Iris pigment epithelial cell (primary cell): ENCODE measurements at places on chromosomes 7 and 10.
A peak's percentile ranks its signal among the peaks of the same experiment; 100 is the strongest.

DNA sequence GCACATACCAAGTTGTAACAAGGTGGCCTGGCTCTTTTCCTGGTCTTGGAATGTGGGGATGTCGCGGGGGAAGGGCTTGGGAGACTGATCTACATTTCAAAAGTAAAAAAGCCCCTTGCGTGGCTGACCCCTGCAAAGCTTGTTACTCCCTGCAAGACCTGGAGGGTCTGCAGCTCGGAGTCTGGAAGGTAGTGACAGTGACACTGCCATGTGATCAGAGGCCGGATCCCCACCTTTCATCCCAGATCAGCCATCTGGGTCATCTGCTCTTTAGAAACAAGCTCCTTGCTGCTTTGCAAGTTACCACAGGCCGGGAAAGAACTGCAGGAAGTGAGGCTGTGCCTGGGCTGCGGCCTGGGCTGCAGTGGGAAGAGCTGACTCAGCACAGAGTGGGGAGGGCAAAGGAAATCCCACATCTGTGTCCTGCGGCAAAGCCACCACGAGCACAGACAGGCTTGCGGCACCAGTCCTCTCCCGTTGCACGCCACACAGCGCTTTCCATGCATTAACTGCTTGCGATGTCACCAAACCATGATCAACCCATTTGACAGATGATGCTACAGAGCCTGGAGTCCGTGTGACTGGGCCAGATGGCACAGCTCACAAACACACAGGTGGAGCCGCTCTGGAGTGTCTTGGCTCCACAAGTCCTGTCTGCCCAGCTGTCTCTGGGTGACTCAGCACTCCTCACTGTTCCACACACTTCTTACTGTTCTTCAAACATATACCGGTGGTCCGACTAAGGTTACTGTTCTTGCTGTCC lies 97.7 kb downstream of the SH3PXD2A start:
- DNase-seq = peak; percentile 80

GRCh38 chr10:97465982-97466381 lies 20.0 kb downstream of the ZDHHC16 start:
- DNase-seq = no peak

DNA sequence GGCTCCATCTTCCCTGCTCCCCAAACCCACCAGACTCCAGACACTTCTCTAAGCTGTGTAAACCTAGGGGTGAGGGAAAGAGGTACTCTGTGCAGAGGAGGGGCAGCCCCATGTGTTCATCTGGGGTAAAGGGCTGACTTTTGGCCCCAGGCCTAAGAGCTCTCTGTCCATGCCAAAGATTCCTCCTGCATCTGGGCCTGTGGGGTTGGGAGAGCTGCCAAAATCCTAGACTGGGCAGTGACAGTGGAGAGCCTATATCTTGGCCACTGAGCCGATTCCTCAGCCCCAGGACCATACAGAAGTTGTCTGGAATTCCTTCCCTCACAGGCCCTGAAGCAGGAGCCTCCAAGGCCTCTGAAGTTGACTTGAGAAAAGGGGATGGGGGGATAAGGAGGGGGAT lies 25.3 kb upstream of the LEP start:
- DNase-seq = peak; percentile 29

GRCh38 chr7:48110868-48111267 lies 21.8 kb downstream of the UPP1 start:
- DNase-seq = no peak

DNA sequence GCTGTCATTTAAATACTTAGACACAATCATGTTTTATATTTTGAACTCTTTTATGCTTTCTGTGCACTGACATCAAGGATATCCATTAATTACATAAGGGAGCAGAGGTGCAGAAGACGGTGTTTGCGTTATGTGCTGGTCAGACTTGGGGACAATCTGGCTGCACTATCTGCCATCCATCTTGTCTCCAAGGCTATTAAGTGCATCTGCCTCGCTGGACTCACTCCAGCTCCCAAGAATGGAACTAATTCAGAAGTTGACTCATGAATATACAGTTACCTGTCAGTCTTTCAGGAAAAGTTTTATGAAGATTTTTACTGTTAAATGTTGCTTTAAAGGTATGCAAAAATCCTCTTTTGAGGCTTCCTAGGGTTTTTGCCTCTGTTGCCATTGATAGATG lies 391.0 kb downstream of the SUGCT start:
- no peak for DNase-seq

DNA sequence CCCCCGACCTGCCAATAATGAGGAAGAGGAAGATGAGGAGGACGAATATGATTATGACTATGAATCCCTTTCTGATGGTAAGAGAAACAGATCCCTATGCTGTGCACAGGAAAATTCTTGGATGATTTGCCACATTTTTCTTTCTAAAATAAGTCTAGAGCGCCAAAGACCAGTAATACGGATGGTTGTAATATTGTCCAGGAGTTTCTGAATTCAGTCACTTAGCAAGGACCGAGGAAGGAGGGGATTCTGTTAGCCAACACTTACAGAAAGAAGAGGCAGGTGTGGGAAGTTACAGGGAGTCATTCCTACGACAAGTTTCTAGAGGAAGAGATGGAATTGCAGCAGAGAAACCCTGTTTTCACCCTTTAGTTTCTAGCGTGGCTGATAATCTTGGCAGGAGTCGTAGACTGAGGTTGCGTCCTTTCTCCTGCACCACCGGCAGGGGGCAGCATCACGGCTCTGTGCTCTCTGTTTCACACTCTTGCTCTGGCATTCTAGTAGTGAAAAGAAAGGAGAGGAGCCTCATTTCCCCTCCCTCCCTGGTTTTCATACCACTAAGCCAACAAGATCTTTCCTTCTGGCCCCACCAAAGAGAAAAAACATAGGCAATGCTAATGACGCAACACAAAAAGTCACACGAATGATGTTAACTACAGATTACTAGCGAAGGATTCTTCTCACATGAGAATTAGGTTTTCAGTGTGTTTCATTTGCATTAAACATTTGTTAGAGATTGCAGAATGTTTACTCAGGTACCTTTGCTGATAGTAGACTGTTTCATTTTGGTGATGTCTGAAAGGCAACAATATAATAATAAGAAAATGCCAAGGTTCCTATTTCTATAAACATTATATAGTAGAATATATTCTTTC lies 82.7 kb downstream of the NOC3L start:
- DNase-seq = peak; percentile 73

DNA sequence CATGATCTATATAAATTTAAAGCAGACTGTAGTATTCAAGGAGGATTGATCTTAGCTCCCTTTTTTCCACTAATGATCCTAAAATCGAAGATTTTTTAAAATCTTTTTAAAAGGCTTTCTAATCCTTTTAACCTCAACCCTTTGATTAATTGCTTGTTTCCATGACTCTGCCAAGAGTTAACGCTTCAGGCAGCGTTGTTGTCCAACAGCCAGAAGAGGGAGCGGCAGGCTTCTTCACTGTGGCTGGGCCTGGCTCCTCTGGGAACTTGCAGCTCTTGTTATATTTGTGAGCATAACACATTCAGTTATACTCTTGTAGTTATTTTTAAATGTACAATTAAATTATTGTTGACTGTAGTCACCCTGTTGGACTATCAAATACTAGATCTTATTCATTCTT lies 26.3 kb downstream of the CRCP start:
- peak; percentile 88 for DNase-seq

GRCh38 chr7:100022621-100023020 lies 7.2 kb downstream of the ZKSCAN1 start:
- no peak for DNase-seq

GRCh38 chr7:65962033-65962432 lies 20.0 kb downstream of the GUSB start:
- no peak for DNase-seq

DNA sequence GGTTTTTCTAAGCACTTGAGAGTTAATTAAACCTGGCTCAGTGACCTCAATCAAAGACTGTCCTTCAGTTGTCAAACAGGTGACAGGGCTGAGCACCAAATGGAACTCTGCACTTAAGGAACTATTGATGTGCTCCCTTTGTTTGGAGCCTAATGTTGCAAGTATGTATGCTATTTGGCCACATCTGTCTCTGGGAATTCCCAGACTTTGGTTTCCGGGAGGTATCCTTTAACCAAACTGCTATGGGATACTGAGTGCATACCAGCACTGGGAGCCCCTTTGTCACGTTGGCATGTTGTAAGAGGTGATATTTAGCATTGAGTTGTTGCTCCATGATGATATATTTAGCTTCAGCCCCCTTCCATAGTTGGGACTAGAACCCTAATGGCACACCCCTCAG lies 25.2 kb downstream of the ASZ1 start:
- peak; percentile 3 for DNase-seq

DNA sequence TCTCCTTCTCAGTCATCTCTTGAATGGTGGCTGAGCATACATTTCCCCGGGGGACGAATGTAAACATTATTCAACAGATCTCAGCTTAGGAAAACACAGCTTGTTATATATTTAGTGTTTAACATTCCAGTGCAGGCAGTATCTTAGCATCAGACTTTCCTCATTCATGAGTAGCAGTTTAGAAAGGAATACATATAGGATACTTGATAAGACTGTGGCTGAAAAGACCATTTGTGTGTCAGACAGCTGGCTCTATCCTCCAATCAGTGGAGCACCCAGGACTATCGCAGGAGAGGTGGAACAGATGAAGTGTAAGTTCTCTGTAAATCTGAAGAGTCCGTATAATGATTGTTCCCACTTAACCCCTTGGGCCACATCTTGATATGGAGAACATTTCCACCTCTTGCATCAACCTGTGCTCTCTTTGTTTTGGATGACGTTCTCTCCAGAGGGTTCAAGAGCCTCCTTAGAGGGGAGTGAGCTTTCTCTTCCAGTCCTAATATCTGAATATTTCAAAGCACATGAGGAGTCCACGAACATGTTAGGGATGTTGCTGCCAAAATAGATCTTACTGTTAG lies 34.0 kb downstream of the ERLIN1 start:
- no peak for DNase-seq

DNA sequence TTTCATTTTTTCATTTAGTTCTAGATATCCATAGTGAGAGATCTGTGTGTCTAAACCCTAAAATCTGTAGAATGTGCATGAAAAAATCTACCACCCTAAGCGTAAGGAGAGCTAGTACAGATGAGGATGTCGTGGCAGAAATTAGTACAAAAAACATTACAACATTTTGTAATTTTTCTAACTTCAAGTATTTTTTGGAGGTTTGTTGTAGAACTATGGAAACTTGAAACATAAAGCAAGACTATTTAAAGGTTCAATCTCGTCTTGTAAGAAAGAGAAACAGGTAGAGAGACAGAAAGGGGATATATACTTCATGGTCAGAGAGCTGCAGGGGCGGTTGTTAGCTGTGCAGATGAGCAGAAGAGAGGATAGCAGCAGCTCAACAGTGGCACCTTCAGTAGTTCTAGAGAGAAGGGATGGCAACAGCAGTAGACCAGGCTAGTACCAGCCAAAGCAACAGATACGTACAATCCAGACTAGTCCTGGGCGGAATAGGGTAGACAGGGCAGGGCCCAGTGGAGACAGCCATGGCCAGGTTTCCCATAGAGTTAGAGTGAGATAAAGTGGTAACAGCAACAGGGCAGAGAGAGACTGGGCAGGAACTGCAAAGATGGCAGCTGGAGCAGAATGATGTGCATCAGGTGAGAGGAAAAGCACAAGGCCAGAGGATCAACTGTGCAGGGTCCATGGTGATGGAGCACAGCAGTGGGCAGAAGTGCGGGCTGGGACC lies 145.2 kb downstream of the FRMD4A start:
- peak; percentile 94 for DNase-seq

DNA sequence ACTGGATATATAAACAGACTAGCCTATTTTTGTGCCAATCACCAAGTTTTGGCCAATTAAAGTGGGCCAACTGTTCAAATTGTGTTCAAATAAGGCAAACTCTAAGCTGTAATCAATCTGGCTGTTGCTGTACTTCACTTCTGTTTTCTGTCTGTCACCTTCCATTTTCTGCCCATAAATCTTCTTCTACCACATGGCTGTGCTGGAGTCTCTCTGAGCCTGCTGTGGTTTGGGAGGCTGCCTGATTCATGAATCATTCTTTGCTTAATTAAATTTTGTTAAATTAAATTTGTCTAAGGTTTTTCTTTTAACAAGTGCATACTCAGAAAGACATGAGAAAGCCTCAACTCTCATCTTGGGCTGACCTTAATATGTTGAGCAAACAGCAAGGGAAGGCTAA lies 172.6 kb upstream of the VIPR2 start:
- no peak for DNase-seq

DNA sequence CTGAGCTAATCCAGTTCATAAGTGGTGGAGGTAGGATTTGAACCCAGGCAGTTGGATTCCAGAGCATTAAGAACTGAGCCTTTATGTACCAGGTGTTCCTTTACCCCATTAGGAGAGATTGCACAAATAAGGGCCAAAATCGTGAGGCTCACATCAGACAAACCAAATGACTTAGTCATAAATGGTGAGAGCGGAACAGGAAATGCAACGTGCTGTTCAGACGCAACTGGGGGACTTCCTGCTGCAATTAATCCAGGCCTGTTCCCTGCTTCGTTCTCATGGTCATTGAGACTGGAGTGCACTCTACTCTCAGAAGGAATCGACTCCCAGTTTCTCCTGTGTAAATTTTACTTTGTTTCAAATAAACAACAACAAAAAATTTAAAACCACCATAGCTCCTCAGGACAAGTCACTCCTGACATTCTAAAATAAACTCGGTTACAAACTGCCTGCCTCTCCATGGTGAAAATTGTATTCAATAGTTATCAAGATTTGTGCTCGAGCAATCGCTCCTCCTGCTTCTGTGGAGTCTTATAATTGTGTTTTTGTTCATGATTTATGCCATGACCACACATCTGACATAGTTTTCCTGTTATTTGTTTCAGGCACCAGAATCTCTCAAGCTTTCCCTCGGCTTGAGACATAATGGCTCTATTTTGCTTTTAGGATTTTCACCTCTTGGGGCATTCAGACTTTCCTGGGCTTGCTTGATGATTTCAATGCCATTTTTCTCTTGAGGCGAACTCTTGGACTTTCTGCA lies 115.3 kb upstream of the BMPER start:
- DNase-seq = peak; percentile 22

- no peak for DNase-seq
Measured at GRCh38 chr7:158910254-158911053, 54.1 kb downstream of the DYNC2I1 start.

GRCh38 chr10:50390302-50390701 lies 139.0 kb upstream of the ASAH2 start:
- no peak for DNase-seq

DNA sequence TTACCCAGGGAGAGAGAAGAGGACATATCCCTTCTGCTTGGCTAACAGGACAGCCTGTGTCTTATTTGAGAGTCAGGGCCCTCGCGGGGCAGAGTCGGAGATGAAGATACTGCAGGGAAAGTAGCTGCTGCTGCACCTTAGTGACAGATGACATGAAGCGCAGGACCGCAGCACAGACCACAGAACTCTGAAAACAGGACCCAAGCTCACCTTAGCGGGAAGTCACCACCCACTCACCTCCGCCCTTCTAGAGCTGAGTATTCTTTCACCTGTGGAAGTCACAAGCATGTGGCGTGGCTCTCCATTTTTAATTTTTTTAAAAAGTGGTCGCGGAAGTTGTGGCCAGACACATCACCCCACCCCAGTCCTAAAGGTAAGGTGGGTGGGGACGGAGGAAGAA lies 191.4 kb downstream of the FAM107B start:
- no peak for DNase-seq
